ENCODE measurements at places on chromosomes 3 and 15.

- no peak for DNase-seq
Observed at GRCh38 chr15:101168898-101169494, 82.9 kb downstream of the CHSY1 start.

DNA sequence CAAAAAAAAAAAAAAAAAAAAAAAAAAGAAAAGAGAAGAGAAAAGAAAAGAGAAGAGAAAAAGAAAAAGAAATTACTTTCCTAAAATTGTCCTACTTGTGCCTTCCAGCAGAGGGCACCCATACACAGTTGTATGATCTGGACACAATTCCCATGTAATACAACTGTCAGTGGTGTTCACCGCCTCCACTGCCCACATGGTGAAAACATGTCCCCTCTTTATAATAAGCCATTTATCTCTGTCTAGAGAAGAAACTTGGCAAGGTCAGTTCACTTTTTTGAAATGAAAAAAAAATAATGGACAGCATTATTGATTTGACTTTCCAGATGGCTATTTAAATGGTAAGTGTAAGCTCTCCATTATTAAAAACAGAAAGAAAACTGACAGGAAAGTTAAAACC, 459.4 kb downstream of the GBE1 start:
- DNase-seq, result no peak

DNA sequence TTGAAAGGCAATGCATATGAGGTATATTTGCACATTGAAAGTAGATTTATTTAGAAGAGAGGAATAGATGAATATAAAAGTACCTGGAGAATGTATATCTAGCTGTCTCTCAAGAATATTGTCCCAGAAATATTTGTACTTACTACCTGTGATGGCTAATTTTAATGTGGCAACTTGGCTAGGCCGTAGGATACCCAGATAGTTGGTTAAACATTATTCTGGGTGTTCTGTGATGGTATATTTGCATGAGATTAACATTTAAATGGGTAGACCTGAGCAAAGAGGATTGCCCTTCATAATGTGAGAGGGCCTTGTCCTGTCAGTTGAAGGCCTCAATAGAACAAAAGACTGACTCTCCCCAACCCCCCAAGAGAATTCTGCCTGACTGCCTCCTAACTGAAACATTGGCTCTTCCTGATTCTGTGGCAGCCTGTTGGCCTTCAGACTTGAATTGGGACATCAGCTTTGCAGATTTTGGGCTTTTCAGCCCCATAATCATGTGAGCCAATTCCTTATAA, 69.4 kb upstream of the FILIP1L start:
- DNase-seq, result no peak

- no peak for DNase-seq
Observed at GRCh38 chr15:67977414-67978089, 76.6 kb upstream of the PIAS1 start.

DNA sequence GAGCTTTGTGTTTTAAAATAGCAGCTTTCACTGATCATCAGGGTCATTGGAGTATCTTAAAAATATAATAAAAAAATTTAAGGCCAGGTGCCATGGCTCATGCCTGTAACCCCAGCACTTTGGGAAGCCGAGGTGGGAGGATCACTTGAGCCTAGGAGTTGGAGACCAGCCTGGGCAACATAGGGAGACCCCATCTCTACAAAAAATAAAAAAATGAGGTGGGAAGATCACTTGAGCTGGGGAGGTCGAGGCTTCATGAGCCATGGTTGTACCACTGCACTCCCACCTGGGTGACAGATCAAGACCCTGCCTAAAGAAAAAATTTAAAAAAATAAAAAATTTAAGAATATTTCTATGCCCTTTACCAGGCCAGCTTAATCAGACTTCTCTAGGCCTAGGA, 1.5 kb downstream of the HMCES start:
- DNase-seq, result no peak

All from activated naive CD8-positive, alpha-beta T cell treated with anti-CD3 and anti-CD28 coated beads, Interleukin-2, amount 50 U/mL, for 16 hours (primary cell).